ENCODE measurements at places on chromosomes 4 and X. TPM values are rescaled to one million over a fixed set of nuclear protein-coding genes. Genes with fewer than 3 reads are reported as not detected.

GRCh38 chr4:88217169-88217568 lies 58.7 kb upstream of the ABCG2 start:
- no peak overlapping the region for H3K27ac ChIP-seq
- H3K4me3 ChIP-seq: no peak overlapping the region
- no peaks in the 10 kb centered on the region for H3K36me3 ChIP-seq

GRCh38 chr4:168812806-168813205 lies 197.2 kb downstream of the CBR4 start:
- no peaks in the 10 kb centered on the region for H3K27me3 ChIP-seq
- H3K4me3 ChIP-seq: no peak overlapping the region
- no peak for DNase-seq
- H3K4me1 ChIP-seq: peaks cover 19% of the 10 kb centered on the region

- H3K4me3 ChIP-seq: no peak overlapping the region
- H3K27me3 ChIP-seq: no peaks in the 10 kb centered on the region
- H3K36me3 ChIP-seq: no peaks in the 10 kb centered on the region
- H3K27ac ChIP-seq: no peak overlapping the region
- DNase-seq: no peak
Measured at GRCh38 chrX:150358651-150359050, 4.5 kb upstream of the MAMLD1 start.

Gene MAGEE2
- total RNA-seq: not detected

Measured in Caco-2 (cell line).